Stimulated activated CD4-positive, alpha-beta T cell treated with anti-CD3 and anti-CD28 coated beads, Interleukin-2, amount 100 ng/mL, for 24 hours (primary cell): ENCODE measurements at places on chromosomes 4 and X.

GRCh38 chr4:186936496-186937375 is 213.1 kb upstream of the FAT1 start:
- no peak for DNase-seq

DNA sequence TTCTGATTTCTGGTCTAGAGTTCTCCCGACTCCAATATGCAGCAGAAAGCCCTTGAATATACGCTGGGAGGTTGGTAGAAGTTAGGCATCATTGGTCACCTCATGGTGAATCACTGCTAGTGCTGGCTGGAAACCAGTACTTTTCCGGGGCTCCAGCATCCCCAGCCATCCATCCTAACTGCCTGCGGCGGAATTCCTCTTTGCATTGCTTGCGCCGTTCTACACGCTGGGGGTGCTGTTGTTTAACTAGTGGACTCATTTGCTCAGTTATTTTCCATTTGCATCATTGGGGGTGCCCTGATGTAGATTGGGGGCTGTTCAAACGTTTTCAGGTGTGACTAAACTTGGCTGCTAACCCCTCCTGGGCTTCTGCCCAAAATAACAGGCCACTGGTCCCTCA is 23.3 kb upstream of the GPR50 start:
- DNase-seq = no peak

- no peak for DNase-seq
These were observed 2334.6 kb downstream of the PCDH7 start for GRCh38 chr4:33054656-33055196.

GRCh38 chr4:53987761-53988171 is 76.6 kb downstream of the CHIC2 start:
- no peak for DNase-seq

GRCh38 chr4:76703676-76704075 is 194.3 kb downstream of the SOWAHB start:
- no peak for DNase-seq

DNA sequence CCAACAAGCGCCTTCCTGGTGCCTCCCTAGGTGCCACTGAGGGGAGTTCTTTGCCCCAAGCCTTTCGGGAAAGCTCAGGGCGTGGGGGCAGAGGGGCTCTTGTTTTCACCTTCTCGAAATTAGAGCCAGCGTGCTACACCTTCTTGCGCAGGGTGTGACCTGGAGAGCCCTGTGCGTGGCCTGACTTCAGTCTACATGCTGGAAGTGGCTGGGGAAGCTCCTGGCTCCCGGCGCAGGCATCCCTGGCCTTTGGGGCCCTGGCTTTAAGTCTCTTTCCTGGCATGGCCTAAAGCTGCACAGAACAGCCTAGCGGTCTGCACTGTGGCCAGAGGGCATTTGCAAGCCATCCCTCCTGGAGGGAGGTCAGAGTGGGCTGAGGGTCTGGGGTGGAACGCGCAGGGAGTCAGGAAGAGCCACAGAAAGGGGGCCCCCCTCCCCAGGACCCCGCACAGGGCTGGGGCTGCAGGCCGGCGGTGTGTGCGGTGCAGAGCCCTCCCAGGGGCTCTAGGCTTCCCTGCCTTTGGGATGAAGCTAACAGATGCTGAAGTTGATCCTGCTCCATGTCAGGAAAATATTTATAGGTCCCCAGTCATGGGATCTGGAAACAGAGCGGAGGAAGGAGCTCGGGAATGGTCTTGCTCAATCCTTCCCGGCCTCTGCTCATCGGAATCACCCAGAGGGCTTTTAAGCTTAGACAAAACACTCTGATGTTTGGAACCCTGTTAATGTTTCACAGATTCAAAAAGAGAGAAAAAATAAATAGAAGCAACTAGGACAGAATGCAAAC is 781 bp upstream of the SPON2 start:
- DNase-seq = no peak

DNA sequence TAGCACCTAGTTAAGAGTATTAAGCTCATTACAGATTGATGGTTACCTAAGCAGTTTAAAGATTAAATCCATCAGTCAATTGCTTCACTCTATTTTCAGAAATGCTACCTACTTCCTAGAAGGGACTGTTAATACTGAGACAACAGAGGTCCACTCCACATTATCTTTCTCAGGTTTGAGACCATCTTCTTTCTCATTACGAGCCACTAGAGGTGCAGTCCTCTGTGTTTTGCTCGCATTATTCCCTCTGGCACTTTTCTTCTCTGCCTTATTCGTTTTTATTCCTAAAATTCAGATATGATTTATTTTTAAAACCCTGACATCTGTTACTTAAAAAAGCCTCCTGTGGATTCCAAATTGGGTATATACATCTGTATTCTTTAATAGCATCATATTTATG is 459.1 kb downstream of the FSTL5 start:
- no peak for DNase-seq

- DNase-seq = no peak
These were observed 38.1 kb downstream of the GPR174 start for GRCh38 chrX:79182616-79183015.

DNA sequence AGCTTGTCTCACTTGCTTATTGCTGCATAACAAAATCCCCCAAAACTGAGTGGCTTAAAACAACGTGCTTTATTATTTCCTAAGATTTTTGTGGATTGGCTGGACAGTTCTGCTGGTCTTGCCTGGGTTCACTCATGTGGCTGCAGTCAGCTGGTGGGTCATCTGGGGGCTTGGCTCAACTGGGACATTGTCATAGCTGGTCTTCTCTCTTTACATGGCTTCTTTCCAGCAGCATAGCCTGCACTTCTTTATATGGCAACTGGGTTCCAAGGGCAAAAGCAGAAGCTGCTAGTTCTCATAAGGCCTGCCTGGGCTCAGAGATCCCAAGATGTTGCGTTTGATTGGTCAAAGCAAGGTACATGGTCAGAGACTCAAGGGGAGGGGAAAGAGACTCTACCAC is 33.7 kb upstream of the STAG2 start:
- DNase-seq = no peak

DNA sequence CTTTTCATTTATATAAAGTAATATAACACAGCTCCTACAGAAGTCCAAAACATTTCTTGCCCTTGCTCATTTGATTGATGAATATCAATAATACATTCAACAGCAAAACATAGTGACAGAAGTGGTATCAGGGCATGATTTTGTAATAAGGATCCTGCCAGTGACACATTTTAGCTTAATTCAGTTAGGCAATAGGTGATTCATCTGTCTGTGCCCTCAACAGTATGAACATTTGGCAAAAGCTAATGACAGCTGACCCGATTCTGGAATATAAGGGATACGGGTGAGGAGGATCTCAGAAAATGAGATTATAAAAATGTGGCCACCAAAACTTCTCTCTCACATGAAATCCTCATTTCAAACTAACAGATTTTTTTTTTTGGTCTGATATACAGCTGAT is 294.0 kb downstream of the CAMK2D start:
- DNase-seq = no peak

GRCh38 chrX:107713543-107714205 is 61.9 kb downstream of the TSC22D3 start:
- DNase-seq = no peak

DNA sequence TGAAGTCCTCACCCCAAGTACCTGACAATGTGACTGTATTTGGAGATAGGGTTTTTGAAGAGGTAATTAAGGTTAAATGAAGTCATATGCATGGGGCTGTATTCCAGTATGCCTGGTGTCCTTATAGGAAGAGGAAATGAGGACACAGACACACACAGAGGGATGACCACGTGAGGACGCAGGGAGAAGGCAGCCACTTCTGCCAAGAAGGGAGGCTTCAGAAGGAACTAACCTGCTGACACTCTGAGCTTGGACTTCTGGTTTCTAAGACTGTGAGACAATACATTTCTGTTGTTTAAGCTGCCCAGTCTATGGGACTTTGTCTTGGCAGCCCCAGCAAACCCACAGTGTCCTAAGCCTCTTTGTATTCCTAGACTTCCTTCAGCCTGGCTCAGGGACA is 3.0 kb upstream of the SLC2A9 start:
- DNase-seq = no peak

DNA sequence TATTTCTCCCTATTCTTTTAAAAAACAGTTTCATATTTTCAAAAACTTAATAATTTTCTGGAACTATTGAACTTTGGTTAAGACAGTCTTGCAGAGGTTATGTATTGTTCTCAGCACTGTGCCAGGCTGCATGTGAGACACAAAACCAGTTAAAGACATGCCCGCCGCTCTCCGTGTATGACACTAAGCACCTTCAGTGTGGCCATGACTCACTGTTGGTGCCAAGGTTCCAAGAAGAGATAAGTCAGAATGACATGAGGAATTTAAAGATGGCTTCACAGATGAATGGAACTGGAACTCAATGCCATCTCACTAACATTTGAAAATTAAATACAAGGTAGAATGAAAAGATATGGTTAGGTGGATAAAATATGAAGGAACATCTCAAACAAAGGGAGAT is 525.5 kb upstream of the ZFP42 start:
- no peak for DNase-seq

- no peak for DNase-seq
These were observed 367.8 kb upstream of the SLC7A11 start for GRCh38 chr4:138609943-138610350.

DNA sequence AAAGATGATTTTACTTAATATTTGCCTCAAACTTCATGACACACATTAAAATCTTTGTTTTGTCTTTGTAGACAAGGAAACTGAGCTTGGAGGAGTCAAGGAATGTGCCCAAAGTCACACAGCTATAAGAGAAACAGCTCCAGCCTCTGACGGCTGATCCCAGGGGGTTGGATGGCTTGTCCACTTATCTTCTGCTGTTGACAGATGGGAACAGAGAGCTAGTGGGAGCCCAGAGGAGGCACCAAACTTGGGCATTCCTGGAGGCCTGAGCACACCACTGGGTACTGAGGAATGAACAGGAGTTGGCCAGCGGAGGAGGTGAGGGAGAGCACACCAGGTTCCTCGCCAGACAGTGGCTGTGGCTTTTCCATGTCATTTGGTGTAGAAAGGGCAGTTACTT is 56.4 kb upstream of the GPR78 start:
- DNase-seq = no peak

DNA sequence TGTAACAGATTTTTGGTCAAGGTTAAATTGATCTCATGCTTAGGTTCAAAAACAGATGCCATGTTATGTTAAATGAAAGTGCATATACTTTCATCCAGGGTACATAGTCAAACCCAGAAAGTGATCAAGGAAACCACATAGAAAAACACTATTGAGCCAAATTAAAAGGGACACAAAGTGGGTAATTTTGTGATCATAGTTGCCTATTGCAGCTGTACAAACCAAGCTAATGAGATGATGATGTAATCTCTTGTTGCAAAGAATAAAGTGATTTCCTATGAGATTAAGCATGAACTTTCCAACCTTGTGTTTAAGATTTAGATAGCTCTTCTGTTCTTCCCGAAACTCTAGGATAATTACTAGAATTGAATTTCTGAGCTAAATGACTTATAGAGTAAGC is 20.2 kb upstream of the LIMCH1 start:
- DNase-seq = no peak

GRCh38 chrX:54999717-55000598 is at the start of gene APEX2:
TSS of gene APEX2 (plus strand) at chrX:55000363. CDS start at chrX:55000423, 60 bp downstream.
- peak; percentile 86 for DNase-seq

GRCh38 chrX:96929036-96929435 is 45.3 kb downstream of the RPA4 start:
- no peak for DNase-seq

- no peak for DNase-seq
These were observed 28.6 kb downstream of the MAML3 start for GRCh38 chr4:140125374-140125773.

- no peak for DNase-seq
These were observed 440.0 kb upstream of the IGFBP7 start for GRCh38 chr4:57550198-57550597.

- DNase-seq = no peak
These were observed 3.0 kb upstream of the LAGE3 start for GRCh38 chrX:154481911-154482601.

GRCh38 chrX:142593361-142593862 is 388.3 kb upstream of the MAGEC2 start:
- DNase-seq = no peak

DNA sequence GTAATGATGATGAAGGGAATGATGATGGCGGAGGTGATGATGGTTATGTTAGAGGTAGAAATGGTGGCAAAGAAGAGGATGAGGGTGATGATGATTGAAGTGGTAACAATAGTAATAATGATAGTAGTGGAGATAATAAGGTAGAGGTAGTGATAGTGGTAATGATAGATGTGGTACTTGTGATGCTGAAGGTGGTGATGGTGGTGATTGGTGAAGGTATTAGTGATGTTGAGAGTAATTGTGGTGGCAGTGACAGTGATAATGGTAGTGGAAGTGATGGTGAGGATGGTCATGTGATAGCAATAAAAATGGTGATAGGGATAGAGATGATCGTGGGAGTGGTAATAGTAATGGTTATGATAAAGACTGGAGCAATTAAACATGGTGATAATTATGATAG is 108.8 kb downstream of the EFNB1 start:
- DNase-seq = no peak

- DNase-seq = no peak
These were observed 64.3 kb downstream of the SCML2 start for GRCh38 chrX:18290200-18290599.

DNA sequence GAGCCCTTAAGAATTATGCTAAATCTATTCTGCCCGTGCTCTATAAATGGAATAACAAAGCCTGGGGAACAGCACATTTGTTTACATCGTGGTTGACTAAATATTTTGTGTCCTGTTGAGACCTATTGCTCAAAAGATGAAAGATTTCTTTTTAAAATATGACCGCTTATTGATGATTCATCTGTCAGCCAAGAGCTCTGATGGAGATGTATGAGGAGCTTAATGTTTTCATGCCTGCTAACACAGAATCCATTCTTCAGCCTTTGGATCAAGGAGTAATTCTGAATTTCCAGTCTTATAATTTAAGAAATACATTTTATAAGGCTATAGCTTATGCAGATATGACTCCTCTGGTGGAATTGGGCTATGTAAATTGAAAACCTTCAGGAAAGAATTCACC is 271.3 kb upstream of the FAT4 start:
- DNase-seq = no peak

DNA sequence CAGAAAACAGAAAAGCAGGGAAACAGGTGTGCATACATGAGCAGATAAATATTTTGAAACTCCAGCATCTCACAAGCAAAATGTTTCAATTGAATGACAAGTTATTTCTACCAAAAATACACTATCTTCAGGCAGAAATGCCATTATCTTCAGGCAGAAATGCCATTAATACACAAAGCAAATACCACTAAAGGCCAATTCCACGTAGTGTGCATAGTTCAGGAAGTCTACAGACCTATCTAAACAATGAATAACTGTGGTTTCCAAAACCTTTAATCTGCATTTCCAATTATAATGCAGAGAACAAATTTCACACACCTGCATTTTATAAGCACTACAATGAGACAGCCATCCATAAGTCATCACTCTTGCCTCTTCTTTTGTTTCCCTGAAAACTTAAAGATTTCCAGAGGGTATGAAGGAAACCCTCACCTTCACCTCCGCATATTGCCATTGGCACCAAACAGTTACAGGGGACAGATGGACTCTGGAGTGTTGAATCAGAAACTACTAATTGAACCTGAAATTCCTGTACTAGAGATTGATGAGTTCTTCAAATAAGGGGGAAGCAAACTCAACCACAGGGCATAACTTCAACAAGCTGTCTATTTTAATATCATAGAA is 179.0 kb downstream of the PDGFC start:
- no peak for DNase-seq
